GM04504 (cell line): ENCODE measurements at places on chromosomes 7 and 10.
A peak's percentile ranks its signal among the peaks of the same experiment; 100 is the strongest.

GRCh38 chr10:12633776-12634620, 284.7 kb downstream of the CAMK1D start:
- DNase-seq = no peak

DNA sequence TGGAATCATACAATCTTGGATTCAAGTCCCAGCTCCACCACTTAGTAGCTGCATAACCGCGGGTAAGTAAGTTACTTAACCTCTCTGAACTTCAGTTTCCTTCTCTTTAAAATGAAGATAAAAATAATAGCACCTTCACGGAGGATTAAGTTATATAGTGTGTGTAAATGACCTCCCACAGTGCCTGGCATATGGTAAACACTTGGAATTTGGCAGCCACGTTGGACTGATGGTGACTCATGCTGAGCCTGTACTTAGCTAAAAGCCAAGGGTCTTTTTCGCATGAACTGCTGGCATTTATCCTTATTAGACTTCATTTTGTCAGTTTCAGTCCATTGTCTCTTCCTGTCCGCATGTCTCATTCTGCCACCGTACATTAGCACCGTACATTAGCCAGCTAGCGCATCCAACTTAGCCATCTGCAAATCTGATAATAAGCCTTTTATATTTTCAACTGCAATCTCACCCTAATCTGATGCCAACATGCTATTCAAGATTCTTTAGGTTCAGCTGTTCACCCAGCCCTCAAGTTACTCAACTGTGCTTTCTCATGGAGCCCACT, 11.2 kb downstream of the SLC13A4 start:
- peak; percentile 51 for DNase-seq

GRCh38 chr10:99870123-99870730, 87.8 kb downstream of the ABCC2 start:
- no peak for DNase-seq

- peak; percentile 28 for DNase-seq
These were observed 100.9 kb upstream of the YAE1 start for GRCh38 chr7:39465055-39465929.

DNA sequence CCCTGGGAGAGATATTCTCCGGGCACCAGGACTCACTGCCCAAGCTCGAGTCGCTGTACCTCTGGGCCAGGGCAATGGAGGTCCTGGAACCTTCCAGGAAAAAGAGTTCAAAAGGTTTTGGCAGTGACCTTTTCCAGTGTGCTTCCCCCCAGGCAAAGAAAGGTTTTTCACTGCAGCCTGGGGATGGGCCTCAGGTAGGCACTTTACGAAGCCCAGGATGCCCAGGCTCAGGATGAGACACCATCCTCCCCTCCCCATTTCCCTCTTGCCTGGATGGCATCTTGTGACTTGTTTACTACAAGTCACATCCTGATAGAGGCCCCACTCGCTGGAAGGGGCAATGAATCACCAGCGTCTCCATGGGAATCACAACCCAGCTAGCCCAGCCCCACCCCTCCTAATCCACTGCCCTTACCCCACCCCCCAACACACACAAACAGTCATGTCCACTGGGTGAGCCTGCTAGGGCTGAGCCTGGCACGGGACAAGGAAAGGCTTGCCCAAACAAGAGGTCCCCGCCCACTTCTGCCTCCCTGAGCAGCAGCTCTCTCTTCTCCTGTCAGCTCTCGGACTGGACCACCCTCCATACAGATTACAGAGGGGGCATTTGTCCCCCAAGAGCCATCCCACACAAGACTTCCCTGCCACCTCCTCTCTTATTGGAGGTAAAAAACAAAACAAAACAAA, 93.8 kb upstream of the SMNDC1 start:
- peak; percentile 97 for DNase-seq

DNA sequence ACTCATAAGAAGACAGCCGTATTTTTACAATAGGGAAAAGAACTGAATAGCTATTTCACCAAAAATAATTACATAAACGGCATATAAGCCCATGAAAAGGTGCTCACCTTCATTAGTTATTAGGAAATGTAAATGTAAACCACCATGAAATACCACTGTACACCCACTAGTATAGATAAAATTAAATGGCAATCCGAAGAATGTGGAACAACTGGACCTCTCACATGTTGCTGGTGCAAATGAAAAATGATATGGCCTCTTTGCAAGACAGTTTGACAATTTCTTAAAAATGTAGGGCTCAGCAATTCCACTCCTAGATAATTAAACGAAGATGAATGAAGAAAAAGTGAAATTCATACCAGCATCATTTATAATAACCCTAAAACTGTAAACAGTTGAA, 91.8 kb downstream of the MAPK8 start:
- no peak for DNase-seq

DNA sequence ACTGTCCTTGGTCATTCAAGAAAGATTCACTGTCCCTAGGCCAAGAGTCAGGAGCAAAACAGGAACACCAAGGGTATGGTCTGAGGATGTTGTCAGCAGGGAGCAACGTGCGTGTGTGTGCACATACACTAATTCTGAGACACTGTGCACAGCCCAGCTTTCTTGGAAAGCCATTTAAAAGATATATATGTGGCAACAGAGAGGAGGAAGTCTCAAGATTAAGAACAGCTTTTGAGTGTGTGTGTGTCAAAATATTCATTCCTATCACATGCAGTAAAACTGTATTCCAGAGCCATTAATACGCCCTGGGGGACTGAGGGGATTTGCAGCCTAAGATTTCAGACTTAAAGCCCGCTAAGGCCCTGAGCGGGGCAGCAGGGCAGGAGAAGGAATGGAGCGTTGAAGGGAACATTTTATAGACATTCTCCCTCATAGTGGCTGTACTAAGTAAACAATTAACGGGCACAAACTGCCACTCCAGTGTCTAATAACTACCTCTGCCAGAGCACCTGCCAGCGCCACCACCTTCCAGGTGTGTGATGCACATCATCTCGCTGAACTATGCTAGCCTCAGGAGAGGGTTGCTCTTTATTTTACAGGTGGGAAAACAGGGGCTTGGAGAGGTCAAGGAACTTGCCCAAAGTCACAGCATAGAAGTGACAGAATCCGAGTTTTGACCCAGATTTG, 2.0 kb downstream of the NOD1 start:
- no peak for DNase-seq

GRCh38 chr7:95454438-95455045, 19.7 kb upstream of the PON2 start:
- no peak for DNase-seq

GRCh38 chr7:46391231-46392201, 470.4 kb upstream of the IGFBP3 start:
- DNase-seq = peak; percentile 86

GRCh38 chr7:521221-522070, 1.8 kb upstream of the PDGFA start:
- DNase-seq = no peak

- DNase-seq = no peak
These were observed 1104.8 kb upstream of the C7orf33 start for GRCh38 chr7:147485660-147486210.

DNA sequence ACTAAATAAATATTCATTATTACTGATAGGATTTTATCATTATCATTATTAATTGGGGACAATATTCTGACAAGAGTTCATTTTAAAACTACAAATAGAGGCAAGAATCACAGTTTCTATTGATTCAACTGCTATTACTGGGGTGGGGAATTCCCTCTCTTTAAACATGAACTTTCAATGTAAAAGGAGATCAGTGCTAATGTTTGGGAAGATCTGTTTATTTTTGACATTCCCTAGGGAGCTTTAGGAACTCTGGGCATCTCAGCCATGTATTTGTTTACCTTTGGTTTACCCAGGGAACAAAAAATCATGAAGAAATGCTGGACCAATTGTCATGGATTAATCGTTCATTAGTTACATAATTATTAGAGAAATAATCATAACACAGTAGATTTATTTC, 443.2 kb upstream of the AKR1E2 start:
- DNase-seq = no peak

GRCh38 chr7:67448271-67448670, 451.6 kb downstream of the TYW1 start:
- DNase-seq = no peak

DNA sequence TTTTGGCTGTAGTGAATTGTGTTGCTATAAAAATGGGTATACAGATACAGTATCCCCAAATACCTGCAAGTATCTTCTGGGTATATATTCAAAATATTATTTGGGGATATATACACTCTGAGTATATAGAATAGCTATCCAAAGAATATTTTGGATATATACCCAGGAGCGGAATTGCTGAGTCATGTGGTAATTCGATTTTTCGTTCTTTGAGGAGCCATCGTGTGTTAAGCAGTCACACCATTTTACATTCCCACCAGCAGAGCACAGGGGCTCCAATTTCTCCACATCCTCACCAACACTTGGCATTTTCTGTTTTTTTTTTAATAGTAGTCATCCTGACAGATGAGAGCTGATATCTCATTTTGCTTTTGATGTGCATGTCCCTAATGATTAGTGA, 61.9 kb downstream of the TEX36 start:
- no peak for DNase-seq

DNA sequence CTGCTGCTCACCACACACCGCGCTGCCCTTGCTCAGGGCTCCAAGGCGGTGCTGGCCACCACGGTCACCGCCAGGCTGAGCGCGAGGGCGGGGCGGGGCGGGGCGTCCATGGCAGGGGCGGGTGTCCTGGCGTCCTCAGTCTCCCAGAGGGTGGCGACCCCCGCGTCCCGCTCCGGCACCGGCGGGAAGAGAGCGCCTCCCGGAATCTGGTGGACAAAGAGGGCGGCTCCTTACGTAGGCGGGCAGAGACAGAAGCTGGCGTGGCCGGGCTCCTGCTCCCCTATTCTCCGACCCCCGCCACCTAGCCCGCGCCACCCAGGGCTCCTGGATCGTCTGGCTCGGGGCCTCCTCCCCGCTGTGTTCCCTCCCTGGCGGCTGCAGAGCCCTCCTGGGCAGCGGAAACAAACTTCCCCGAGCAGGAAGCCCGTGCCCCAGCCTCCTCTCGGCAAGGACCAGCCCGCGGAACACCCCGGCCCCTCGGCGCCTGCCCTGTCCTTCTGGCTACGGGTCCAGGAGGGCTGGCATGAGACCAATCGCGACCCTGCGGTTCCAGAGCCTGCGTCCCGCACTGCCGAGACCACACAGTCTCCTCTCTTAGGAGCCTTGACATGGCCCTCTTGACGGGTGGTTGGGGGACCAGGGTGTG, 133.8 kb upstream of the ZNF92 start:
- no peak for DNase-seq

DNA sequence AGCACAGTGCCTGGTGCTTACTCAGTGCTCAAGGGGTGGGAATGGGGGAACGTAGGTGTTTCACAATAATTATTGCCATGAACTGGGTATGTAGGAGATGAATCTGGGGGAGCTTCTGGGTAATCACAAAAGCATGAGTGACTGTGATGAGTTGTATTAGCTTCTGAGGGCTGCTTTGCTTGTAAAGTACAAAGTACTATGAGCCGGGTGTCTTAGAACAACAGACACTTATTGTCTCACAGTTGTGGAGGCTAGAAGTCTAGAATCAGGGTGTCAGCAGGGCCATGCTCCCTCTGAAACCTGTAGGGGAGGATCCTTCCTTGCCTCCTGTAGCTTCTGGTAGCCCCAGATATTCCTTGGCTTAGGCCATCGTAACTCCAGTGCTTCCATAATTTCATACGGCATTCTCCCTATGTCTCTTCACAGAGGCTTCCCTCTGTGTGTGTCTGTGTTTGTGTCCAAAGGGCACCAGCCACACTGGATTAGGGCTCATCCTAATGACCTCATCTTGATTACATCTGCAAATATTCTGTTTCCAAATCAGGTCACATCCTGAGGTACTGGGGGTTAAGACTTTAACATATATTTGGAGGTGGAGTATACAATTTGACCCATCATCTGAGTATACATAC, 84.8 kb upstream of the AGBL3 start:
- no peak for DNase-seq

DNA sequence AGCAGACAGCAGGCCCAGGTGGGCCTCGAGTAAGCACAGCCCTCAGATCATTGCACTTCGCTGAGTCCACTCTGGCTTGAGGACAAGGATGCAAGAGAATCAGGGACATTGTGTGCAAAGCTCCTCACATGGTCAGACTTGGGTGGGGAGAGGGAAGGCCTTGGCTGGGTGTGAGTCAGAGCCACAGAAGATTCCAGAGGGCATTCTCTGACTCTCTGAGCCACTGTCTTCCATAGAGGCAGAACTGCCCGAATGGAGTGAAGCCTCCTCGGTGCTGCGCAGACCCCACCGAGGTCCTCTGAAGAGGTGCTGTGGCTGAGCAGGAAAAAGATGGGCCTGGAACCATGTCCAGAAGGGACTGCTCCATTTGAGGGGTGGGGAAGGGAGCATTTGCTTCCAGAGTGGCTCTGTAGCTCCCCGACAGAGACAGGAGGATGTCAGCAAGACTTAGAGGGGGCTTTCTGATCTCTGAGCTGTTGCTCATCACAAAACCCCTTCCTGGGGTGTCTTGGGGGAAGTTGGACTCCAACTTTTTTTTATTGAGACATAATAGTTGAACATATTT, 120.8 kb downstream of the PTPN20 start:
- DNase-seq = no peak

DNA sequence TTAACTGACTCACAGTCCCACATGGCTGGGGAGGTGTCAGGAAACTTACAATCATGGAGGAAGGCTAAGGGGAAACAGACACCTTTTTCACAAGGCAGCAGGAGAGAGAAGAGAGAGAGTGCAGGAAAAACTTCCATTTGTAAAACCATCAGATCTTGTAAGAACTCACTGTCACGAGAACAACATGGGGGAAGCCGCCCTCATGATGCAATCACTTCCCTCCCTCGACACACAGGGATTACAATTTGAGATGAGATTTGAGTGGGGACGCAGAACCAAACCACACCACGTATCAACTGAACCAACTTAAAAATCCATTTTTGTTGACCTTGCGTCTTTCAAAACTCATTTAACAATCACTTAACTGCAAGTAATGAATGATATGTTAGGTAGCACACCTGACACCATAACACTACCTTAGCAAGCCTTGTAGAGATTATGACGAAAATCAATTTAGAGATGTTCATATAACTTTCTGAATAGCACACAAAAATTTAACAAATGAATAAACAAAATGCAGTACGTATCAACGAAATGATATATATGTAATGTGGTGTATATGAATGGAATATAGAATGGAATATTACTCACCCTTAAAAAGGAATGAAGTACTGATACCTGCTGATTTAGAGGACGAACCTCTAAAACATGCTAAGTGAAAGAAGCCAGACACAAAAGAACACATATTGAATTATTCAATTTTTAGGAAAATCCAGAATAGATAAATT, 3.7 kb downstream of the FAM3C start:
- DNase-seq = no peak

DNA sequence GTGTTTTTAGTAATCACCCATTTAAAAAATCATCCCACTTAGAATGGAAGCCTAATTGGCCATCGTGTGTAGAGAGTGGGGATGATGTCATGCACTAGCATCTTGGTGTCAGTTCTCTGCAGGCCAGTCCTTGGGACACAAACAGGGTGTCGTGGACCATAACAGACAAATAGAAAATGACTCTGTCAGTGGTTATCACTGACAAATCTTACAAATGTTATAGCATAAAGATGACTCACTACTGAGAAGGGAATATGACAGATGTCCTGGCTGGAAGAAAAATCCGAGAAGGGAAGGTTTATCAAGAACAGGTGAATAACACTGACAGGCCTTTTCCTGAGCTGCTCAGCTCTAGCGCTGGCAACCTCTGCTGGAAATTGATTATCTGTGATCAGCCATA, 10.6 kb downstream of the CABCOCO1 start:
- DNase-seq = no peak

- DNase-seq = no peak
These were observed 52.8 kb downstream of the LRRC4 start for GRCh38 chr7:127978421-127978820.
